Hepatocyte (in vitro differentiated cells): ENCODE measurements at places on chromosomes 7 and 10. TPM values are rescaled to one million over a fixed set of nuclear protein-coding genes. Genes with fewer than 3 reads are reported as not detected.

C1GALT1 gene
- total RNA-seq = 65.4 and 71.8 TPM in 2 replicates

CLCN1 gene
- 0.04 TPM in 1 of 2 replicates, not detected in the other for total RNA-seq

SPDYE2B gene
- not detected in 2 replicates for total RNA-seq

GHITM gene
- total RNA-seq = 273 and 274 TPM in 2 replicates

GRID1 gene
- 0.24 and 0.37 TPM in 2 replicates for total RNA-seq

DNA sequence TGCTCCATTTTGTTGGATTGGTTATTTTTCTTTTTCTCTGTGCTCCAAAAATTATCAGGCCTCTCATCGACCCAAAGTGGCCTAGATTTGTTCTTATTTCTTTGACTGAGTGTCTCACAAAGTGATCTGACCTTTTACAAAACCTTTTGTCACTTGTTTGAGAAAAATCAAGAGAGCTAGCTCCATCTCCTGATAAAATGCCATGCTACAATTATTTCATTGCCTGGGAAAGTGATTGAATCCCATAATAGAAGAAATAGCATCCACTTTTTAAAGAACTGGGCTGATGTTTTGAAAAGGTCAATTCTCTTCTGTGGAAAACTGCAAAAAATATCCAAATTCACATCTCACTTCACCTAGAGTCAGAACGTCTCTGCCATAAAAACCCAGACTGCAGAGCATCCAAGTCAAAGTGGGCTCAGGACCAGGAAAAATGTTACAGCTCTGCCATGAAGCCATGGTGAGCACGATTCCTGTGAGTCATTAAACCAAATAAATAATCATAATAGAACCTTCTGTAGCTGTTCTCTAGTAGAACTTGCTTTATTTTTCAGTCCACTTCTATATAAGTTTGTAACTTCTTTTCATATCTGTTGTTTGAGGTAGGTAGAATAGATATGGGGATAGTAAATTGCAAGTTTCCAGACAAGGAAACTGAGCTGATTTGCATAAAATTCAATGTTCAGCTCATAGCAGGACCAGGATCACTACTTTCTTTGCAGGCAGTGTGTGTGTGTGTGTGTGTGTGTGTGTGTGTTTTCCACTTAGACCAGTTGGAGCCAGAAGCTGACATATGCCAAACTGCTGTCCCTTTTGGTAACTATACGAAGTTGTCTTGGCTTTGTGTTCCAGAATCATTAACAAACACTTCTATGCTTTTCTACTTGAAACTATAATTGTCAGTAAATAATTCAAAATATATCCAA, 632.5 kb upstream of the ANKRD30A start:
- DNase-seq = no peak
- H3K4me3 ChIP-seq = no peak overlapping the region
- no peaks in the 10 kb centered on the region for H3K4me1 ChIP-seq
- H3K27ac ChIP-seq = no peak overlapping the region
- H3K36me3 ChIP-seq = no peaks in the 10 kb centered on the region
- H3K27me3 ChIP-seq = no peaks in the 10 kb centered on the region

DNA sequence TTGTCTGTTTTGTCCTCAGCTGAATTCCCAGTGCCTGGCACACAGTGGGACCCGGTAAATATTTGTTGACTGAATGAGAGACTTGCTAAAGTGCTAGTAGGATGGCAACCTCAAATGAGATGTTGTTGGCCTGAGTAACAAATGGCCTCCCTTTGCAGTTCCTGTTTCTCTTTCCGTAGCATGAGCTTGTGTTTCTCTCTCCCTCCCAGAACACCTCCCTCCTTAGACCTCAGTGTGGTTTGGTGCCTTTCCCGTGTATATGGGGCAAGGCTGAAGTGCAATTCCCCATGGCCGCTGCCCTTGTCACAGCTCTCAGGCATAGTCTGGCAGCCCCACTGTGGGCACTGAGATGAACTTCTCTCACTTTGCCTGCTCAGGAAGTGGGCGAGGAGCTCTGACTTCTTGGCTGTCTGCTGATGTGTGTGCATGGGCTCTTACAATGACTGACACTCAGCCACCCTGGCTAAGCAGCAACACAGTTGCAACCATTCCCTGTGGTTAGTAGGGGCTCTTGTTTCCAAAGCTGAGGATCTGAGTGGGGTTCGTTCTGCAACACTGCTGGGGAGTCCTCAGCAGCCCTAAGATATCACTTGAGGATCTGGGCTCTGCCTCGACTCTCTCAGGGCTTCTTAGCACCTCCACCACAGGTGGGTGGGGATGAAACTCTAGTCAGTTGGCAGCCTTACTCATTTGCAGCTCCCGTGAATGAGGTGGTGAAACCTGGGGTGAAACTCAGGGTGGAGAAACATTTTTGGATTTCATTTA, 136.1 kb downstream of the ICA1 start:
- no peak overlapping the region for H3K4me3 ChIP-seq
- H3K27me3 ChIP-seq = no peaks in the 10 kb centered on the region
- no peaks in the 10 kb centered on the region for H3K36me3 ChIP-seq
- no peak overlapping the region for H3K27ac ChIP-seq
- no peaks in the 10 kb centered on the region for H3K4me1 ChIP-seq

- no peaks in the 10 kb centered on the region for H3K4me1 ChIP-seq
- H3K27ac ChIP-seq = no peak overlapping the region
- DNase-seq = no peak
- H3K36me3 ChIP-seq = no peaks in the 10 kb centered on the region
Observed at GRCh38 chr10:126674741-126675515, 4.4 kb upstream of the C10orf90 start.

GRCh38 chr10:23283680-23284079, 60.9 kb downstream of the C10orf67 start:
- H3K4me1 ChIP-seq = no peaks in the 10 kb centered on the region
- H3K4me3 ChIP-seq = no peak overlapping the region
- H3K36me3 ChIP-seq = no peaks in the 10 kb centered on the region
- no peak for DNase-seq
- H3K27me3 ChIP-seq = peaks cover 21% of the 10 kb centered on the region

DNA sequence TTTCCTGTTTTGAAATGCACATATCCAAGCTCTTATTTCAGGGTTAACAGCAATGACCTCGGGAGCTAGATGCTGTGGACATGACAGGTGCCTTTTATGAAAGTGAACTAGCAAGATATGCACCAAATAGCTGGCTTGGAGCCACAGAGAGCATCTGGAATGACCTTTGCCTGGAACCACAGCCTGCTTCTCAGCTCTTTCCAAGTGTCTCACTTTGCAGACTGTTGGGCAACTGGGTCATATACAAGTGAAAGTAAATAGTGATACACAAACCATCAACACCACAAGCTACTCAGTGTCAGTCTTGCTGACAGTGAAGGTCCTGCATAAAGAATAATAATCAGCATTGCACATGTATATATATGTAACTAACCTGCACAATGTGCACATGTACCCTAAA, 183.5 kb downstream of the RNF133 start:
- no peaks in the 10 kb centered on the region for H3K36me3 ChIP-seq
- H3K4me3 ChIP-seq = no peak overlapping the region
- no peak overlapping the region for H3K27ac ChIP-seq
- no peaks in the 10 kb centered on the region for H3K27me3 ChIP-seq
